ENCODE measurements at places on chromosomes 2 and 18.

GRCh38 chr18:77129150-77129551, 3.4 kb downstream of the MBP start:
- DNase-seq = no peak

DNA sequence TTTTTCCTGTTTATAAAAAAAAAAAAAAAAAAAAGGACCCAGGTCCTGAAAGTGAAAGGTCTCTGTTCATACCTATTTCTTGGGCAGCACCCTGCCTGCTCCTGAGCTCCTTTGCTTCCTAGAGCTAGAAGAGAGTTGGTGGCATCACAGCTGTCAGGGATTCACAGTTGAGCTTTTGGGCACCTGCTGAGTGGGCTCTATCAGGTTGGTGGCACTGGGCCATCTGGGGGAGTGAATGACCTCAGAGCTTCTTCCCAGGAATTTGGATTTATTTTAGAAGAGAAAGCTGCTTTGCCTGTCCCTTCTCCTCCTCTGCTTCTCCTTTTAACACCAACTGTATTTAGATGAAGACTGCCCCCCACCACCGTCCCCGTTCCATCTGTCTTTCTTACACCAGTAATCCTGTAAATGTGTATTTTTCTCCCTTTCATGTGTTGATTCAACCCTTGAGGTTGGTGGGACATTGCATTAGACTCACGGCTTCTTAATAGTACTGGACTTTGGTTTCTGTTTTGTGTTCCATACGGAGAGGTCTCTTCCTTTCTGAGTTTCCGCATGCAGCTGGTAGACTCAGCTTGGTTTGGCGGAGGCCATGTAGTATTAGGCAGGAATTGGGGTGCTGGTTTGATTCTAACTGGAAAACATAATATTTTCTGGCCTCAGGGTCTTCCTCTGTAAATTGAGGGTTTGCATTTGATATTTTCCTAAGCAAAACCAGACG, 7.6 kb upstream of the MGAT5 start:
- no peak for DNase-seq

DNA sequence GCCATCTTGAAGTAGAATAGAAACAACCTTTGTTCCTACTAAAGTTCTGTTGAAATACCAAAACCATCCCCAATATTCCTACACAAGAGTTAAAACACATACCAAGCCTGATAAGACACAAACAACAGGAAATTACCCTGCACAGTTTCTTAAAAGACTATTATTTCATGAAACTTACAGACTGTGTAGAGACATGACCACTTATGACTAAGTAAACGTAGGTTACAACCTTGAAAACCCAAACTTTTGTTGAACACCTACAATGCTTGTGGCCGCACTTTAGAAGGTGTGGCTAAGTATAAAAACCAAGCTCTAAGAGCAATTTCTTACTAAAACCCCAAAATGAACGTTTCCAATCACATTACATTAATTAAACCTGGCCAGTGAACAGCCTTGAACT, 2.0 kb downstream of the SMAD2 start:
- no peak for DNase-seq

DNA sequence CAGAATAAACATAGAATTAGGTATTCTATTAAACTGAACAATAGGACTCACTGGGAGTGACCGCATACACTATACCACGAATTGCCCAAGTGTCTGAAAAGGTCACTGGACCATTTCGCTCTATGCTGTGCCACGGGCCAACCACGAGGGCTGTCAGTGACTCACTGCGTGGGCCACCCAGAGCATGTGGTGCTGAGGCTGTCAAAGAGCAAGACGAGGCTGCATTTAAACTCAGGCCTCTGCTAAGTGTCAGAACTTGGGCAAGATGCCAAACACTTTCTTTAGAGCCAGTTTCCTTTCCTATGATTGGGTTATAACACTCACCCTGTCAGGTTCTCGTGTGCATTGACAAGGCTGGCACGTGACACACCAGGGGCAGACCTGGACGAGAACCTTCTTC, 97.5 kb downstream of the SH3YL1 start:
- no peak for DNase-seq

DNA sequence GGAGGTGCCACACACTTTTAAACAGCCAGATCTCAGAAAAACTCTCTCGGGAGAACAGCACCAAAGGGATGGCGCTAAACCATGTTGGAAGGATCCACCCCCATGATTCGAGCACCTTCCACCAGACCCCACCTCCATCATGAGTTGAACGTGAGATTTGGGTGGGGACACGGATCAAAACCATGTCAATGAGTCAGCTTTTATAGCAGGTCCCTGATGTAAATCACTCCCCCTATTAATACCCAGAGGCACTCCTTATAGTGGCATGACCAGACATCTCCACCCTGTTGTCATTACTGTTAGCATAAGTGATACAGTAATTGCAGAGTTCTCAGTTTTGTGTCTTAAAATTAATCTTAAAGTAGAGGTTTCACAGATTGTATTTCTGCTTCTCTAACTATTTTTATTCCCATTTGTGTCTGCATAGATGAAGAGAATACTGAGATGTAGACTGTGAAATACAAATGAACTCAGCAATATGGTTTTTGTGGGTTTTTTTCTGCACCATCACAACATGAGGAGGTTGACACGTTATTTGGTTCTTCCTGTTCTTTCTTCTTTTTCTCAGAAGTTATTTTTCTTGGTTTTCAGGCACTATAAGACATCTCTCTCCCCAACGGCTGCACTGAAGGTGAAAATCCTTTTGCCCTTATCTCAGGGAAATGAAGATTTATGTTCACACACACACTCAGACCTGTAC, 218.2 kb downstream of the ARL4C start:
- DNase-seq = no peak

GRCh38 chr2:44450806-44451205, 89.1 kb downstream of the CAMKMT start:
- no peak for DNase-seq

DNA sequence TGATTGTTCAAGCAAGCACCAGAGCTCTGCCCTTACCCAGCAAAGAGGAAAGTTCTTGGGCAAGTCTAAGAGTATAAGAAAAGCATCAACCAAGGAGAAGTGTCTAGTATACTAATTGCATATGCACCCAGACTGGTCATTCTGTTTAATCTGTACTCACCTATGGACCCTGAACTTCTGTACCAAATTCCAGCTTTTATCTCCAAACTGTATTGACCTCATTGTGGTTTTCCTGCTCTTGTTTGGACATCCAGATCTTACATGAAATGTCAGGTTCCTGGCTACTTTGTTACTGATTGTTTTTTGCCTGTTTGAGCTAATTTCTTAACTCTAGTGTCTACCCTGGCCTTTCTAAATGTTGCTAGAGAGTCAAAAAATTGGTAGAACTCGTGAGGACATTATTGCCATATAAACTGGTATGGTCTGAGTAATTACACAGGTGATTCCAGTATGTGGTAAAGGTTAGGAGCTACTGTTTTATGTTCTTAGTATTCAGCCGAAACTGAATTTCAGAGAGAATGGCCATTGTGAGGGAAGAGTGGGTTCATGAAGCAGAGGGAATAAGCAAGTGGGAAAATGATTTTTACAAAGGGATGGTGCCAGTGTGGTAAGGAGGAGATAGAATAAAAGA, 146.3 kb downstream of the HNMT start:
- DNase-seq = no peak

Measured in stimulated activated CD4-positive, alpha-beta T cell treated with anti-CD3 and anti-CD28 coated beads, Interleukin-15, amount 100 ng/mL, for 1 hour (primary cell).